ENCODE measurements at places on chromosomes 4 and X. TPM values are rescaled to one million over a fixed set of nuclear protein-coding genes. Genes with fewer than 3 reads are reported as not detected.

GSX2 gene
- not detected for total RNA-seq

SPANXC gene
- total RNA-seq = not detected

DNA sequence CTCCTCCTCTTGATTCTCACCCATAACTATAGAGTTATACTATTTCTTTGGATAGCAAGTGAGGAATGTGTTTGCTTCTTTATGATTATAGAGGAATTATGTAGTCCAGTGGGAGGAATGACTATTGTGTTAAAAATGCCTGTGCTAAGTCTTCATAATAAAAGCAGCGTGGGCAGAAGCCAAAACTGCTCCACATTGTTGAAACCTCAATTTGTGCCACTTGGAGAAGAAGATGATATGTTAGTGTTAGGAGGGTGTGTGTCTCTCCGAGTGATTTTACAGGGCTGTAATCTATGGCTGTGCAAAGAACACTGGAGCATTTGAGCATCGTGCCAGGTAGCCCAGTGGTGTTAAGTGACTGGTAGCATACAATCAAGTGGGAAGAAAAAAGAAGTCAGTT, 74.3 kb downstream of the FRAS1 start:
- no peak overlapping the region for H3K4me3 ChIP-seq
- H3K27me3 ChIP-seq = no peaks in the 10 kb centered on the region
- H3K36me3 ChIP-seq = no peaks in the 10 kb centered on the region
- no peak for DNase-seq

DNA sequence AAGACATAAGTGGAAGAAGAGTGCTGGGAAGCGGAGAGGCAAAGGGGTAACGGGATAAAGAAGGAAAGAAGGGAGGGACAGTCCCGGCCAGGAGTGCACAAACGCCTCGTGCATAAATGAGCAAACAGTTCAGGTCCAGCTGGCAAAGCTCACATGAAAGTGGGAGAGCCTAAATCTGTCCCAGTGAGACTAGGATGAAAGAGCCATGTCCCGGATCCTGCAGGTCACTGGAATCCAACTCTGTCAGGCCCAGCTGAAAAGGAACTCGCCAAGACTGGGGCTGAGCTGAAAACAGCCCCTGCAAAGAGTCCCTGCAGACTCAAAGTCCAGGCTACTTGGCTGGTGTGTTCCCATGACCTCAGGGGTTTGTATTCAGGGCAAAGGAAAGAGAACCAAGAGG, 38.0 kb upstream of the CRMP1 start:
- H3K27me3 ChIP-seq = no peaks in the 10 kb centered on the region
- peaks cover 10% of the 10 kb centered on the region for H3K4me1 ChIP-seq

DNA sequence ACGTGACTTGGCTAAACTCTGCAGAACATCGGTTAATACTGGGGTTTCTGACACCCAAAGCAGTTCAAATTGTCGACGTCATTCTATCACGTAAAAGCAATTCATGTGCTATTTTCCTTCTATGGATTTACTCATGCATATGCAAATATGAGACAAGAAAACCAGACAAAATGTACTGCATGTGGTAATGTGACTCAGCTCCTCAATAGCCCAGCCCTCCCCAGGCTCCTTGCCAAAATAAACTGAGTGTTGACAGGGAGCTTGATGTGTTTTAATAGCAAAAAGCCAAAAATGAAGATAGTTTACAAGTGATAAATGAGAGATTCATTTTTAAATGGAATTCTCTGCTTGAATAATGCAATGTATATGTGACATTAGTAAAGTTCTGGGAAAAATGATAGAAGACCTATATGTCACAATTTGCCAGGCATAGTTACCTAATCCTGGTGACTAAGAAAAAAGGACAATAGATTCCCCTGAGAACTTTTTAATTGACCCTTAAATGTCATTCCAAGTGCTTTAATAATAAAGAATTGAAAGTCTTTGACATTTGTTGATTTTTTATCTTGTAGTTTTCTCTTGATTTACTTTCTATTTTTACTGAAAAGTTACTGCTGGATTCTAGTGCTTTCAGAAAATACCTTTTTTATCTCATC, 1700.6 kb upstream of the TENM3 start:
- no peak for DNase-seq
- no peaks in the 10 kb centered on the region for H3K36me3 ChIP-seq
- H3K27me3 ChIP-seq = no peaks in the 10 kb centered on the region
- peak overlapping the region; percentile 52 for H3K27ac ChIP-seq
- peaks cover 48% of the 10 kb centered on the region for H3K4me1 ChIP-seq

- H3K4me3 ChIP-seq = no peak overlapping the region
- no peaks in the 10 kb centered on the region for H3K27me3 ChIP-seq
- no peak overlapping the region for H3K27ac ChIP-seq
- DNase-seq = no peak
- H3K4me1 ChIP-seq = peaks cover 7% of the 10 kb centered on the region
These were observed 51.9 kb downstream of the TET2 start for GRCh38 chr4:105198541-105198940.

GRCh38 chr4:181698221-181698620, 545.0 kb upstream of the TENM3 start:
- H3K27me3 ChIP-seq = no peaks in the 10 kb centered on the region
- no peak overlapping the region for H3K27ac ChIP-seq
- no peaks in the 10 kb centered on the region for H3K36me3 ChIP-seq

GRCh38 chr4:136805617-136806016, 726.7 kb downstream of the PCDH18 start:
- H3K4me1 ChIP-seq = peaks cover 26% of the 10 kb centered on the region
- DNase-seq = no peak
- H3K27ac ChIP-seq = no peak overlapping the region

VCX3B gene
- total RNA-seq = not detected

- no peak overlapping the region for H3K4me3 ChIP-seq
- H3K36me3 ChIP-seq = no peaks in the 10 kb centered on the region
- H3K4me1 ChIP-seq = no peaks in the 10 kb centered on the region
- no peak overlapping the region for H3K27ac ChIP-seq
- no peaks in the 10 kb centered on the region for H3K27me3 ChIP-seq
- DNase-seq = no peak
These were observed 8.1 kb downstream of the CPZ start for GRCh38 chr4:8600686-8601085.

DNA sequence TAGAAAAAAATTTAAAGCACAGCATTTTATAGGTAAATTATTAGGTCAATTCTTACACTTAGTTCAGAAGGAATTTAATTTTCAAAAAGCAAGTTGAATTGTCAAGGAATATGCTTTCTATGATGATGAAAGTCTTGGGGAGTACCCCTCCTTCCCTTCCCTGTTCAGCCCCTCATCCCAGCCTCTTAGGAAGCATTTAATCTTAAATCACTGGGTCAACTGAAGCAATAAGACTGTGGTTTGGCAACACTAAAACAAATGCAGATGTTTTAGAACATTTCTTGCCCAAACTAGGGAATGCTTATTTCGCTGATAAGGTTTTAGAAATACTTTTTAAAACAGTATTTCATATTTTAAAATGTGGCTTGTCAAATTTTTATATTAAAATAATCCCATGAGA, 19.1 kb upstream of the ARSJ start:
- H3K4me3 ChIP-seq = no peak overlapping the region
- H3K36me3 ChIP-seq = no peaks in the 10 kb centered on the region
- H3K4me1 ChIP-seq = no peaks in the 10 kb centered on the region
- H3K27me3 ChIP-seq = no peaks in the 10 kb centered on the region

GRCh38 chr4:3193531-3194203, 55.3 kb upstream of the MSANTD1 start:
- no peak overlapping the region for H3K4me3 ChIP-seq
- no peak for DNase-seq
- no peak overlapping the region for H3K27ac ChIP-seq

LCORL gene
- total RNA-seq = 28.7 TPM

GRCh38 chr4:83010522-83011318, at the start of gene LIN54:
TSS of gene LIN54 (minus strand) at chr4:83010823. CDS start at chr4:82984844, 25,979 bp downstream.
- DNase-seq = peak; percentile 73
- H3K27ac ChIP-seq = no peak within 1 kb of the TSS
- H3K27me3 ChIP-seq = peaks cover 15% of the 10 kb centered on the region
- H3K4me3 ChIP-seq = peak within 1 kb of the TSS; percentile 85
- no peaks in the 10 kb centered on the region for H3K36me3 ChIP-seq

CORIN gene
- total RNA-seq = not detected

GRCh38 chrX:100874325-100874724, at the start of gene NOX1:
TSS of gene NOX1 (minus strand) at chrX:100874359. CDS start at chrX:100874139, 220 bp downstream.
- no peaks in the 10 kb centered on the region for H3K36me3 ChIP-seq
- no peak for DNase-seq
- no peak within 1 kb of the TSS for H3K27ac ChIP-seq
- H3K4me1 ChIP-seq = peaks cover 5% of the 10 kb centered on the region
- no peak within 1 kb of the TSS for H3K4me3 ChIP-seq
- H3K27me3 ChIP-seq = no peaks in the 10 kb centered on the region

GRCh38 chr4:135244696-135245095, 1043.1 kb upstream of the PABPC4L start:
- no peaks in the 10 kb centered on the region for H3K36me3 ChIP-seq
- no peak overlapping the region for H3K4me3 ChIP-seq
- peaks cover 20% of the 10 kb centered on the region for H3K4me1 ChIP-seq
- no peaks in the 10 kb centered on the region for H3K27me3 ChIP-seq
- H3K27ac ChIP-seq = no peak overlapping the region

GRCh38 chr4:54843106-54843505, 185.3 kb downstream of the KIT start:
- no peaks in the 10 kb centered on the region for H3K27me3 ChIP-seq
- H3K4me3 ChIP-seq = no peak overlapping the region

DNA sequence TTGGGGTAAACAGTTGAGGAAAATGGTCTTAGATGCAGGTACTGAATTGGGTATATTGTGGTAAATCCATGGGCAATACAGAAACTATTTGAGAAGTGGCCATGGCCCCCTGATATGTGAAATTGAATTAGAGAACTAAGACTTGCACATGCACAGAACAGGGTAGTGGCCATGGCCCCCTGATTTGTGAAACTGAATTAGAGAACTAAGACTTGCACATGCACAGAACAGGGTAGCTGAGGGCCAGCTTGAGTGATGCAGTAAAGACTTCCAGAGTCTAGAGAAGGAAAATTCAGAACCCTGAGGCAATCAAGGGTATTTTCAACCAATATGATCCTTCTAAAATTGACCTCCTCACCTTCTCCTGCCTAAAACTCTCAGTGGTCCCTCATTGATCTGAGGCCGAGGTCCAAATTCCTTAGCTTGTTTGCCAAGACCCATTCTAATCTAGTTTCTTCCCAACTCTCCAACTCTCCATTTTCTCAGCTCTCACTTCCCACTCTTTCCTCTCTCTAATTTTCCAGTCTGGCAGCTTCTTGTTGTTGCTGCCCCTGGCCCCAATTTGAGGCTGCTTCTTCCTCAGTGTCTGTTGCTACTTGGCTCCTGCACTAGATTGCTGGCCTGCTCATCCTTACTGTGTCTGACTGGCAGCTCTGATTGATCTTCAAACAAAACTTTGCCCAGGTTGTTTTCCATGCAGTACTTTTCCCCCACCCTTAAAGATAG, 72.4 kb downstream of the FRAS1 start:
- DNase-seq = no peak
- H3K27ac ChIP-seq = no peak overlapping the region
- no peaks in the 10 kb centered on the region for H3K36me3 ChIP-seq
- H3K27me3 ChIP-seq = no peaks in the 10 kb centered on the region
- H3K4me1 ChIP-seq = peaks cover 14% of the 10 kb centered on the region

DNA sequence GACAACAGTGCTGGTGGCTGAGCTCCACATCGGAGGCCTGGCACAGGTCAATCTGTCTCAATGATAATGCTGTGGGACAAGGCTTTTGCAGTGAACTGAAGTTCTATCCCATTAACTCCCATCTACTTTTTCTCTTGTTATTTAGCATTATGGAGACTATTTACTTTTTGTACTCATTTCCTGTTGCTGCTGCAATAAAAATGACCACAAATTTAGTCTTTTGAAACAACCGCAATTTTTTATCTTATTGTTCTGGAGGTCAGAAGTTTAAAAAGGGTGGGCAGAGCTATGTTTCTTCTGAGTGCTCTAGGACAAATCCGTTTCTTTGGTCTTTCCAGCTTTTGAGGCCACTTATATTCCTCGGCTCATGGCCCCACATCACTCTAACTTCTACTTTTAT, 111.0 kb upstream of the PITX2 start:
- H3K27me3 ChIP-seq = no peaks in the 10 kb centered on the region
- no peaks in the 10 kb centered on the region for H3K4me1 ChIP-seq
- no peak for DNase-seq
- no peak overlapping the region for H3K4me3 ChIP-seq

GRCh38 chrX:10859353-10859752, 239.0 kb upstream of the MID1 start:
- H3K27ac ChIP-seq = no peak overlapping the region
- no peaks in the 10 kb centered on the region for H3K36me3 ChIP-seq
- no peaks in the 10 kb centered on the region for H3K4me1 ChIP-seq
- no peaks in the 10 kb centered on the region for H3K27me3 ChIP-seq
- no peak overlapping the region for H3K4me3 ChIP-seq
- no peak for DNase-seq

- no peaks in the 10 kb centered on the region for H3K27me3 ChIP-seq
- H3K36me3 ChIP-seq = no peaks in the 10 kb centered on the region
- H3K27ac ChIP-seq = no peak overlapping the region
These were observed 227.7 kb upstream of the GPRIN3 start for GRCh38 chr4:89535251-89535650.

DNA sequence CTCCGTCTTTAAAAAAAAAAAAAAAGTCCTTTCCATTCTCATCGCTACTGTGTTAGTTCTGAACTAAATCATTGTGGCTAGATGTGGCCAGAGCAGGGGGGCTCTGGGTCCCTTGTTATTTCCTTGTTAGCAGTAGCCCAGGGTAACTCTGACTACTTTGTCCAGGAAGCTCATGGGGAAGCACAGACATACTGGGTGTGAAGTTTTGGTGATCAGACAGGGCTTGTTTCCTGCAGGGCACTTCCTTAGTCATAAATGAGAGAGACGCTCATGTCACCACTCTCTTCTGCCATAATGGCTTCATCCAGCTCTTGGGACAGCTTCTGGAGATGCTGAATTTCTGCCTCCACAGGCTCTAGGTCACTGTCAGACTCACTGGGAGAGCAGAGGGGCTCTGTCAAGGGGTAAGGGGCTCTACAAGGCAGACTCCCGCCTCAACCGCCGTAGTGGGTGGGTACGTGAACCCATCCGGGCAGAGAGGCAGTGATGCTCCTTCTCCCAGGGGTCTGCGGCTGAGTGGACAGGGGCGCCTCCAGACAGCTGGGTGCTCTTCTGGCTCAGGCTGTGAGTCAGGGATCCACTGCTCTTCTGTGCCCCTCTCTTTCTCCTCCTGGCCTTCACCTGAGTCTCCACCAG, 12.9 kb downstream of the STIM2 start:
- no peaks in the 10 kb centered on the region for H3K36me3 ChIP-seq
- no peak overlapping the region for H3K27ac ChIP-seq
- 0 out of 2 replicates have a peak, but pooled peaks cover 3% of the 10 kb centered on the region for H3K4me1 ChIP-seq
- H3K4me3 ChIP-seq = no peak overlapping the region
- no peaks in the 10 kb centered on the region for H3K27me3 ChIP-seq
- no peak for DNase-seq

DNA sequence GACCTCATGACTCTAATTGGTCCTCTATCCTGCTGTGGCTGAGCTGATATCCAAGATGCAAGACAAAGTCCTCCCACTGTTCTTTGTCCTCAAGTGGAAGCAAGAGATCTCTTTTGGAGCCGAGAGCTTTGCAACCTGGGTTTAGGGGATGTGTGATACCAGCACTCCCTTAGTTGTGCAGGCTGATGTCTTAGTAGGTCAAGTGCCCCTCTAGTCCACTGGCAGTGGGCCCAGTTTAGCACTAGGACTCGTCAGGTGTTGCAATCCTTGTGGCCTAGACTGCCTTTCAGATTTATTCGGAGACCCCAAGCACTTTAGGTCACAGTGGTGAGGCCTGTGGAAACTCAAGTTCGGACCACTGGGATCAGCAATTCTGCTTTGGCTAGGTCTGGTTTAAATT, 64.0 kb downstream of the GPRASP3 start:
- no peaks in the 10 kb centered on the region for H3K36me3 ChIP-seq
- no peak for DNase-seq
- H3K4me3 ChIP-seq = no peak overlapping the region
- peaks cover 27% of the 10 kb centered on the region for H3K4me1 ChIP-seq
- H3K27me3 ChIP-seq = no peaks in the 10 kb centered on the region
- no peak overlapping the region for H3K27ac ChIP-seq

GLOD5 gene
- total RNA-seq = not detected

- no peaks in the 10 kb centered on the region for H3K27me3 ChIP-seq
- H3K27ac ChIP-seq = no peak overlapping the region
- no peaks in the 10 kb centered on the region for H3K36me3 ChIP-seq
These were observed 43.2 kb downstream of the QDPR start for GRCh38 chr4:17468619-17469221.

Measured in GM23338 (cell line).